ELR (cell line): ENCODE measurements at places on chromosomes 4 and X.
A peak's percentile ranks its signal among the peaks of the same experiment; 100 is the strongest.

- DNase-seq: no peak
These were observed 499.0 kb downstream of the PDGFC start for GRCh38 chr4:156472624-156473023.

- no peak for DNase-seq
These were observed 337.7 kb upstream of the FAM241A start for GRCh38 chr4:111807576-111807975.

DNA sequence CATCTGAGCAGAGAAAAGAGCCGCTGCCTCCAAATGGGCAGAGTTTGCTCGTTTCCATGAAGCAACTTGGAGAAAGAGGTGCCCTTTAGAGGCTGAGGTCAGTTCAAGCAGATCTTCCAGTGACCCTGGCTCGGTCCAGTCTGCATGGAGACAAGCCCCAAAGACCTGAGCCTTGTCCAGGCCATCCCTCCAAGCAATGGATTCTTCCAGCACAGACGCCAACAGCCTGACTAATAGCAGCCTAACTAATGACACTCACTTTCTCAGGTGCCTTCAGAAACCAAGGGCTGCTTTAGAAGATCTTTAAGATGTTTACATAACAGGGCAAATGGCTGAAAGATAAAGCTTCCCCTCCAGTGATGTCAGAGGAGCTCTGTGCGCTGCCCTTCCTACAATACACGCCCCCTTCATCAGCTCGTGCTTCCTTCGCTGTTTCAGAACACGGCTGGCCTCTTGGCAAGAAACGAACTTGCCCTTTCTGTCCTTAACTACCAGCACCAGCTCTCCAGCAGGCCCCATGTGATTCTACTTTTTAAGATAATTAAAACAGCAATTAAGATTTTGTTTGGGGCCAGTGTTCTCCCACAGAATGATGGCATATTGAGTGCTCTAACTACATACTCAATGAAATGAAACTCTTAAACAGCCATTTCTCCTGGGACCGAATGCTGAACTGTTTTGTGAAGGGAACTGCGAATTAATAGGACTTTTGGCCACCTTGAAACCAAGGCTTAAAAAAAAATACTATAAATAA lies 119.0 kb downstream of the GPR143 start:
- DNase-seq: no peak

- DNase-seq: no peak
These were observed 965.3 kb downstream of the CCSER1 start for GRCh38 chr4:91092398-91092980.

GRCh38 chrX:11887175-11887574 lies 129.1 kb downstream of the MSL3 start:
- no peak for DNase-seq

DNA sequence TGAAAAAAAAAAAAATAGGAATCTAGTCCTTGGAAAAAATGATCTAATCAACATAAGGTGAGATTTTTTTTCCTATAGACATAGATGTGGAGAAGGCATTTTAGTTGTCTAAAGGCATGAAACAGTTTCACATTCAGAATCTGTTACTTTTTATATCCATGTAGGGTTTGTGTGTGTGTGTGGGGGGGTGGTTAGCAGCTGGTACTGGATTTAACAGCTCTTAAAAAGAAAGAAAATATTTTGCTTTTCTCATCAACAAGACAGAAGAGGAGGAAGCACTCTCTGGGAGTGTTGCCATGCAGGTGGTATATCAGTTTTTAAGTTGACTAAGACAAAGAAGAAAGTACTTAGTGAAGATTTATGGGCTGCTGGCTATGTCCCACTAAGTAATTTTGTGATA lies 122.3 kb downstream of the VCX3B start:
- no peak for DNase-seq

GRCh38 chr4:108965472-108966076 lies 202.7 kb upstream of the ETNPPL start:
- no peak for DNase-seq

DNA sequence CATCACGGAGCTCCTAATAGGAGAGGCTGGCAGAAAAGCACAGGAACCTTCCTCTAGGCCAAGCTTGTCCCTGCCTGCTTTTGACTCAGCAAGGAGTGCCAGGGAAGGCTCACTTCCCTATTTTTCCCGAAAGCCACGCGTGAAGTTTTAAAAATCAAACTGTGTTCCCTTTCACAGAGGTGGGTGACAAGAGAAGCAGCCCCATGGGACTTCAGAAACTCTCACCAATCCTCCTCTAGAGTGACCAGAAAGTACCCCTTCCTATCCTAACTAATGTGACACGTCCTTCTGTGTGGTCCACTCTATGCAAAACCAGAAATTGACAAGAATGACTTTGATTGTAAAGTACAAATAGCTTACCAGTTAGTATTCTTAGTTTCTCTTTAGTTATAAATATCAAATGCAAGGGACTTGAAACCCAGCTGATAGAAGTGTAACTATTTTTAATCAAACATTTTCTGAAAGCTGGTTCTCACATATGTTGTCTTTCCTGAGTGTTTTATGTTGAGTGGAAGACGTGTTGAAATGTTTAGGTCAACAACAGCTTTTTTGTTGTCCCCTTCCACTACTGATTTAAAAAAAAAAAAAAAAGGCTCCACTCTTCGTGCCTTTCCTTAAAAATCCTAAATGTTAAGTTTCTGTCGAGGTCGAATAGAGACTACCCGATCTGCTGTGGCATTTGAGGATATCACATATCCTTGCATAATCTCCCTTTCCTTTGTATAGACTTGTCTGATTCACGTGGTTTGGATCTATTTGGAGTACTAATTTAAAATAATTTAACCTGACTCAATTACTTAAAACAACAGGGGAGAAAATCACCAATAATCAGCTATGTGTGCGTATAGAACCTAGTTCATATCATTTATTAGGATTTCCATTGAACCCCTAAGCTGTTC lies 42.1 kb downstream of the NFKB1 start:
- no peak for DNase-seq

DNA sequence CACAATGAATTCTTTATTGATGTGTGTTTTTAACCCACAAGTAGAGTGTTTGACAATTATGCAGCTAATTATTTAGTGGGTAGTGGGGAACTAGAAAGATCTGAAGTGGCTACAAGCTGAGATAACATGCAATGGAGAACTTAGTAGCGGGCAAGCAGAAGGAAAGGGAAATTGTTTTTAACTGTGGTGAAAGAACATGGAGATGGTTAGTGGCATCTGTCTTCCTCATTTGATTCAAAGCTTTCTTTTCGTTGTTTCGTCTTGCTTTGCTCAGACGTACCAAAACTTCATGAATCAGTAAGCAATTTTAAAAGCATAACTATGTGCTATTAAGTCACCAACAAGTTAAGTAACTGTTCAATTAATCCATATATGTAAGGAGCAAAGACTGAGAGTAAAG lies 169.9 kb downstream of the BANK1 start:
- DNase-seq: no peak

DNA sequence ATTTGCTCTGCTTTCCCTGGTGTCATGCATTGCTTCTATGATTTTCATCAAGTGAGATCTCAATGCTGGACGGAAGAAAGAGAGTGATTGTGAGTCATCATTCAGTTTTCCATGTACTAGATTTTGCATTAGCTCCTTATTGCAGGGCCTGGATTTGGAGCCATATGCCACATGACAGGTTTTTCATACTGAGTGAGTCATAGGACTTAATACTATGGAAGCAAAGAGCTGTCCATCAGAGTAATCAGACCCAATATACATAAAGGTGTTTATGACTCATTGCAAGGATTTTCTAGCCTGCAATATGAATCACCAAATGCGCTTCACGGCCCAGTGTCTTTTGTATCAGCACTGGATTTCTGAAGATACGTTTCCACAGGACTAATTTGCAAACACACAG lies 11.2 kb upstream of the TFDP3 start:
- no peak for DNase-seq

- no peak for DNase-seq
These were observed 46.1 kb upstream of the FAM9C start for GRCh38 chrX:13090339-13091110.

DNA sequence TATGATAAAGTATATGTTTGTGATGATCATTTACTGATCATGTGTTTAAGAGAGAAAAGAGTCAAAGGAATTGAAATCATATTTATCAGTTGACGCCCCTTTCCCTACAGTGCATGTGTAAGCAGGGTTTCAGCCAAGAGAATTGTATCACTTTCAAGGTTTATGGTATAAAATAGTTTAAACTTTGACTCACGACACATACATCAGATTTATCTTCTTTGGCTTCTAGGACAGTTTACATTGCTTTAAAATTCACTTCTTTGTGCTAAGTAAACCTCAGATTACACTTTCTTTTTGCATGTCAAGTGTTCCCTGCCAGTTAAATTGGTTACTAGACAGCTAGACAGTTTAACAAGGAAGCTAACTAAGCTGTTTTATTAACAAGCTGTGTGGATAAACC lies 86.3 kb upstream of the MYOZ2 start:
- DNase-seq: no peak

- no peak for DNase-seq
These were observed 139.3 kb upstream of the MXRA5 start for GRCh38 chrX:3485727-3486126.

DNA sequence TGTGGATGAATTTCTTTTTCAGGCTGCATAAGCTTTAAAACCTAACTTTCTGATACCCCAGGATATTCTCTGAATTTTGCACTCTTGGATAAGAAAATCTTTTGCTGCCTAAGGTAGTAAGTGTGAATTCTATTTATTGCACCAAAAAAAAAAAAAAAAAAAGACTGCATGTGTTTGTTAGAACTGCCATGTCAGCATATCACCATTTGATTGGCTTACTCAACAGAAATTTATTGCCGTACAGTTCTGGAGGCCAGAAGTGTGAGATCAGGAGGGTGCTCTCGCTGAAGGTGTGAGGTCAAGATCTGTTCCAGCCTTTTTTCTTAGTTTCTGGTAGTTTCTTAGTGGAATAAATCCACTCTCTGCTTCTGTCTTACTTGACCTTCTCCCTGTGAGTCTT lies 1250.0 kb upstream of the PRKX start:
- DNase-seq: no peak

- peak; percentile 86 for DNase-seq
These were observed 38.5 kb downstream of the HERC3 start for GRCh38 chr4:88630756-88631155.

DNA sequence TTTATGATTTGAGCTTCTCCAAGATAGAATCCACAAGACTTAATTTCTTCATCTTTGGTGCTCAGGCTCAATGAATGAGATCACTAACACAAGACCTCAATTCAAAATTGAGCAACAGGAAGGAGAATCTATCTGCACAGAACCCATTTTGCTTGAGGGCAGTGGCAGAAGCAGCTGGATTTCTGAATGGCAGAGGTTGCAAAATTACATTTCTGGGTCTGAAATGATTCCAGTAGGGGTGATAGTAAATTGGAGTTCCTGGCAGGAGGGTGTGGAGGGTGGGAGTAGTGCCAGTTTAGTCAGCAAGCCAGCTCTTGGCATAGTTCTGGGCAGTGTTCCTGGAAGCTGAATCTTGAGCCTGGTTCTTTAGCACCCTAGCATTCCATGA lies 281.1 kb downstream of the SLC7A11 start:
- peak; percentile 71 for DNase-seq

DNA sequence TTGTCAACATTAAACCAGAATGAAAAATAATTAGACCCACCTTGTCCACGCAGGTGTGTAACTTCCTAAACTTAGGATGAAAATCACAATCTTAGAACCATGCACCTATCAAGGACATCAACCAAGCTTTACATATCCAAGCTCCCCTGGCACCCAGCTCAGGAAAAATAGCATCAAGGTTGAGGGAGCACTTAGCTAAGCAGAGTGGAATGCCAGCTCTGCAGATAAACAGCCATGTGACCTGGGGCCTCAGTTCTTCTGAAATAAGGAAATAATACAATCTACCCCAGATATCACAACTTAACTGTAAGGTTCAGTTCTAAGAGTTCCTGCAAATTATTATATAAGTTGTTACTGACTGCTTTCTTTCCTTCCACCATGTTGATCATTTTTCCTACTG lies 64.7 kb downstream of the DHX15 start:
- DNase-seq: peak; percentile 14

DNA sequence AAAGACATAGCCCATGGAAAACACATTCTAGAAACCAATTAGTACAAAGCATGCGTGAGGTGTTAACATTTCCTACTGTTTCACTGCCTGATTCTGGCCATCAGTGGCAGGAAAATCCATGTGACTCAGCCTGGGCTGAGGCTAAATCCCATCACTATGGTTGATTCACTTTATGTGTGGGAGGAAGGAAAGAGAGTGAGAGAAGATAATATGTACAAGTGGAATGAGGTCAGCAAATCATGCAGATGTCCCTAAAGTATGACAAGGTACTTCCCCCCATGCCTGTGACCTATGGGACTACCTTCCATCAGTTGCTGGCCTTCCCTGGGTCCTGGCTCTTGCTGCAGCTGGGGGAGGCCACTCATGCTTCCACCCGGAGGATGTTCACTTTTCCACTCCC lies 64.2 kb upstream of the MAP3K15 start:
- DNase-seq: peak; percentile 68

- DNase-seq: no peak
These were observed 20.9 kb upstream of the PRSS12 start for GRCh38 chr4:118373614-118374255.

GRCh38 chr4:151129796-151130195 lies 30.4 kb downstream of the RPS3A start:
- no peak for DNase-seq

- DNase-seq: peak; percentile 32
These were observed at the start of gene KCNIP4 for GRCh38 chr4:21948347-21949072. Gene KCNIP4 (minus strand): TSS chr4:21948772.

DNA sequence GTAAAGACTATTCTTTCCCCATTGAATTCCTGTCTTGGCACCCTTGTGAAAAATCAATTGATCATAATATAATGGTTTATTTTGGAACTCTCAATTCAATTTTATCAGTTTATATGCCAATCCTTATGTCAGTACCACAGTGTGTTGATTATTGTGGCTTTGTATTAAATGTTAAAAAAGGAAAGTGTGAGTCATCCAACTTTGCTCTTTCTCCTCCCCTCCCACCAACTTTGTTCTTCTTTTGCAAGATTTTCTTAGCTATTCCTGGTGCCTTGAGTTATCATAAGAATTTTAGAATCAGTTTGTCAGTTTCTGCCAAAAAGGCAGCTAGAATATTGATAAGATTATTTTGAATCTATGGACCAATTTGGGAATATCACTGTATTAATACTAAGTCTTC lies 11.2 kb upstream of the RNF175 start:
- no peak for DNase-seq

DNA sequence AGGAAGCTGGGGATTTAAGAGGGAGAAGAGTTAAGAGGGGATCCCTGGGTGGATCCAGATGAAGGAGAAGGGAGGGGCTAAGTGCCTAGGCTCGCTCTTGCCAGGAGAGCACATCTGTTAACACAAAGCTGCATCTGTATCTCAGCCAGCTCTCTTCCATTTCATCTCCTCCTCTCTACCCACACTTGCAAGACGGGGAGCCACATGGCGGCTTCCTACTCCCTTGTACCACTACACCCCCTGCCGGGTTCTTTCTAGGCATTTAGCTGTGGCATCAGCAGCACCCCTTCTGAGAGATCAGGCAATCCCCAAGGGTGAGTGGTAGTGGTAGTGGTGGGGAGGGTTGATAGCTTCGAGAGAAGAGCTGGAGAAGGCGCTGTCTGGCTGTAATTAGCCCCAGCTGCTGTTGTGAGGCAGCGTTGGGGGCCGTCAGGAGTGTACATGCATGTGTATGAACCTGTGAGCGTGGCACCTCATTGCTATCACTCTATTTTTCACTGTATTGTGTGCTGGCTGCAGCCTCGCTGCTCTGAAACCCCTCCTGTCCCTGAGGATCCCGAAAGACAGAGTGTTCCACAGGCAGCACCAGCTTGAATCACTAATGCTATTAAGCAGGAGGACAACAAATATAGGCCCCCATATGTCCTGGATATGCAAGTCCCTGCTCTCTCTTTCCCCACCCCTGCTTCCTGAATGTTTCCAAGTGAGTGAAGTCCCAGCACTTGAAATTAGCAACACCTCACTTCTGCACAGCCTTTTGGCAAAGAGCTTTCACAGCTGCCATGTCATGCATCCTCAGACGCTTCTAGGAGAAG lies 73.7 kb downstream of the RTL9 start:
- DNase-seq: no peak
